CD4-positive, alpha-beta T cell treated with Interleukin-6 at 100 ng/mL for 8 hours (primary cell): ENCODE measurements at places on chromosomes 16 and 17.

DNA sequence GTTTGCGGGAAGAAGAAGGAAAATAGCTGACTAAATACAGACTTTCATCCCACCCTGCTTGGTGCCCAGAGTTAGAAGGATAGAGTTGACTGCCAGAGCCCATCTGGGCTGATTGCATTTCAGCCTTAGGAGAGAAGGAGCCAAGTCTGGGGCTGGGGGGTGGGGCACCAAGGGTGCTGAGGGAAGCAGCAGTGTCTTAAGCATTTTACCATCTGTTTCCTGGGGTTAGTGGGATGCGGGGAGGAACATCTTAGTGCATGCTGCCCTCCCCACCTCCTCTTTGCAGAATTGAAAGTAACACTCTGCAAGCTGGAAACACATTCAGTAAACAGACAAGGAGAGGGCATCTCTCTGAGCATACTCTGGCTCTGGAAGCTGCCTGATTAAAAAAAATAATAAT is 1.5 kb upstream of the ARL5C start:
- DNase-seq: no peak

DNA sequence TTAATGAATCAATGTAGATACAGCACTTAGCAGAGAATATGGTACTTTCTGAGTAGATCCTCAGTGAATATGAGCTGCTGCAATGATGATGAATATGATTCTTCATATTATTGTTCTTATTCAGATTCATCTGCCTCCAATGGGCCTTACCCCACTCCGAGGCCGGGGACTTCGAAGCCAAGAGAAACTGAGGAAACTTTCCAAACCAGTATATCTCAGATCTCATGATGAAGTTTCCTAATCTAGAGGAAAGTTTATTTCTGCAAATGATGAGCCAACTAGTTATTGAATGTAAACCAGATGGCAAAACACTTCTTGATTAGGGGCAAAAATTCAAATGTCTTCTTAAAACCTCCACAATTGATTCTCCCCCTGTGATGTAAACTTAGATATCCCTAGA is 23.3 kb downstream of the LYRM1 start:
- no peak for DNase-seq

GRCh38 chr17:411421-412120 is 59.0 kb upstream of the RPH3AL start:
- DNase-seq: no peak

- DNase-seq: no peak
These were observed 123.4 kb downstream of the NTN1 start for GRCh38 chr17:9144502-9145249.

- DNase-seq: no peak
These were observed 17.7 kb downstream of the KNOP1 start for GRCh38 chr16:19700319-19700781.

- DNase-seq: no peak
These were observed 28.9 kb upstream of the WSCD1 start for GRCh38 chr17:6041246-6041645.

GRCh38 chr16:46927273-46927672 is 43.1 kb downstream of the GPT2 start:
- no peak for DNase-seq

DNA sequence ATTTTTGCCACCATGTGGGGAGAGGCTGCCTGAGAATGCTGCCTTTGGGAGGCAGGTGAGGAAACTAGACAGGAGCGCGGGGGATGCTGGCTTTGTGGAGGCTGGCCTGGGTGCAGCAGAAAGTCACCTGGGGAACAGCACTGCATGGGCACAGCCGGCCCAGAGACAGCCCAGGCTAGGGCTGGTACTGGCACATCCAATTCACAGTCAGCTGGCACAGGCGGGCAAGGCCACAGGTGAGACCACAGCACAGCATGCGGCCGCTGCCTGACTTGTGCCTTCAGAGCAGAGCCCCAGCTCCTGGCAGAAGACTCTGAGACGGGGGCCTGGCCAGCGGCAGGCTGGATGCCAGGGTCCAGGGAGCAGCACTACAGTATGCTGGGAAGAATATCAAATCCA is 16.6 kb upstream of the PITPNM3 start:
- no peak for DNase-seq

DNA sequence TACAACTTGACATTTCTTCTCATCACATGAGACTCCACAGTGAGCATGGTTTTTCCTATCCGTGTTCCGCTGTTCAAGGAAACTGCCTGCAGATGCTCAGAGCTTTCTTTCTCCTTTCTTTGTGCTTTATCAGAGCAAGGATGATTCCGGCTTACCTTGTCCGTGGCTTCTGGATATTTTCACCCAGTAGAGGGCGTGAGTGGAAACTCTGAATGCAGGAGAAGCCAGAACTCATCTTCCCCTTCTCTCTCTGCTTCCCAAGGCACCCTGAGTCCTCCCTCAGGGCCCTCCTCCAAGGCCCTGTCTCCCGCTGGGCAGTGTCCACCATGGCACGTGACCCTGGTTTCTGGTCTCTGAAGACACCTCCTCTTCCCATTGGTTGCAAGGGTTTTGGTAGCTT is 721.1 kb upstream of the RBFOX1 start:
- no peak for DNase-seq

GRCh38 chr17:67488161-67488560 is 111.1 kb downstream of the PITPNC1 start:
- DNase-seq: no peak

DNA sequence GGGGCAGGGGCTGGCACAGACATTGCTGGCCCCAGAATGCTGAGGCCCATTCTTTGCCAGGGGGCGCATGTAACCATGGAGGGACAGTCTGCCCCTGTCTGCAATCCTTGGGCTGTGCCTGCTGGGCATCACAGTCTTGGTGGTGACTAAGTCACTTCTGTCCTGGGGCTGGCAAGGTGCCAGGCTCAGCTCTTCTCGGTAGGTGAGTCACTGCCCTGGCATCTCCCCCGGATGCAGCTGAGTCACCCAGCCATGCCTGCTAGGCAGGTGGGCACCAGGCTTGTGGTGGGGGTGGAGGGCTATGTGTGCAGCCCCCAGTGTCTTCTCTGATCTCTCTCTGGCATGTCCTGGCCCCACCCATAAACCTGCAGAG is 5.6 kb downstream of the RARA start:
- DNase-seq: peak; percentile 90

DNA sequence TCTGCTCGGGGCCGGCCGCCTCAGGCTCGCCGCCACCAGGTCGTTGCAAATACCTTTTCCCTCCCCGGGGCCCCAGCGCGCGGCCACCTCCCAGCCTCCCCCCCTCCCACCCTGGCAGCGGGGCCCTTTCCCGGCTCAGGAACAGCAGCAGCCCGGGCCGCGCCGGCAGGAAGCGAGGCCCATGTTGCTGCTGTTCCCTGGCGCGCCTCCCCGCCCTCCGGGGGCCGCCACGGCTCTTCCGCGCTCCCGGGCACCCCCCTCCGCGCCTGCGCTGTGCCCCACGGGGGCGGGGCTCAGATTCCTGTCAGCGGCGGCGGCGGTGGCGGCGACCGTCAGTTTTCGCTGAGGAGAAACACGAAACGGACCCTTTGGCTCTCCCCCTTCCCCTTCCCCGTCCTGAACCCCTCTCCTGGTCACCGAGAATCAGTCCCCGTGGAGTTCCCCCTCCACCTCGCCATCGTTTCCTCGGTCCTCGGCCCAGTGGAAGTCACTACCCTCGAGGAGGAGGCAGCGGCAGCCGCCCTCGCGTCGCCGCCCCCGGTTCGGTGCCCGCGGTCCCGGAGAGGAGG is at the start of gene NFAT5:
Gene NFAT5 (plus strand): TSS at position 296 of the 569 bp plus-strand sequence. CDS start 336 bp downstream, outside the sequence.
- DNase-seq: peak; percentile 83

- no peak for DNase-seq
These were observed 174.3 kb upstream of the CHMP6 start for GRCh38 chr17:80817321-80817845.

DNA sequence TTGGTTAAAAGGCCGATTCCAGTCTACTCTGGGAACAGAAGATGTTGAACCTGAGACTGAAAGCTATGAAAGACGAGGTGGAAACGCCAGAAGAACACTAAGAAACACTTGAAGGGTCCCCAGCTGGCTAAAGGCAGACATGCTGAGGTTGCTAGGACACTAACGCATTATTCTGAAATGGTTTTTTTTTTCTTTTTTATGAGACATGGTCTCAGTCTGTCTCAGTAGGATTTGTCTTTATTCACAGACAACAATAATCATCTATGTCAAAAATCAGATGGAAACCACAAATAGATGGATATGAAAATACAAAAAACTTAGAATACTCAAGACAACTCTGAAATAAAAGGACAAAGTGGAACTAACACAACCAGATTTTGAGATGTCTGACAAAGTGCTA is 35.0 kb upstream of the RASD1 start:
- DNase-seq: no peak

GRCh38 chr17:68634345-68634876 is 33.2 kb upstream of the FAM20A start:
- no peak for DNase-seq
